Inflammatory macrophage treated with lipopolysaccharide for 4 hours (primary cell): ENCODE measurements at places on chromosomes 16 and 17.

DNA sequence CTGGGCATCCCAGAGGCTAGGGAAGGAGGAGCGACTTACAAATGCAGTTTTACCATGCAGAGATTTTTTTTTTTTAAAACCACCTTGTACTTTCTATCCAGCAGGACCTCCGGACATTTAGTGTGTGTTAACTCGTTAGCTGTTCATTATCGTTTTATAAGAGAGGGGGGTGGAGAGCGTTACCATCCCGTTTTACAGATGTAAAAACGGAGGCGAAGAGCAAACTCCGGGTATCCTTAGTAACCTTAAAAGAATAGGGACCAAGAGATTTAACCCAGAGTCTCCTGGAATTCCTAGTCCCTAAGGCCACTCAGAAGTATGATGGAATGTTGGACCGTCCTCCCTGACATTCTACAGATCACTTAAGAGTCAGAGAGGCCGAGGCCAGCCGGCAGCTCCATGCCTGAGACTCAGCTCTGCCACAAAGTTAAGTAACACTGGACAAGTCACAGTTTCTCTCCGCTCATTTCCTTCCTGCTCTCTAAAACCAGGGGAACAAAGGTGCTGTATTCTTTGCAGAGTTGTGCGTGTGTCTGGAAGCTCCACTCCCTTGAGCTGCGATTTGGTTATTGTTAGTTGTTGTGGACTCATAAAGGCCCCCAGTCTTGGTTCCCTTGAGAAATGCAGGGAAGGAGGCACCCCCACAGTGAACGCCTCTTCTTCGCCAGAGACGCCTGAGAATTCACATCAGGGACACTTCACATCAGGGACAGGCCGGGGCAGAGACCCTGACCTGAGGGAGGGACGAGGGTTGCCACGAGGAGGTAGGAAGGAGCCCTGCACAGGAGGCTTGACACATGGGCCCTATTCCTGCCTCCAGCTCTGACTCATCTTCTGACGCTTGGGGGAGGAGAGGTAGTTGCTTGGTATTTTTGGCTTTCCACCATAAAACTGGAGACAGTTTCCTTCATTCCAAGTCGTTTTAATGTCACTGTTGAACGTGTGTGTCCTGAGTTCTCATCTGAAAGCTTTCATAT is 1.2 kb downstream of the DUSP14 start:
- no peak for DNase-seq

DNA sequence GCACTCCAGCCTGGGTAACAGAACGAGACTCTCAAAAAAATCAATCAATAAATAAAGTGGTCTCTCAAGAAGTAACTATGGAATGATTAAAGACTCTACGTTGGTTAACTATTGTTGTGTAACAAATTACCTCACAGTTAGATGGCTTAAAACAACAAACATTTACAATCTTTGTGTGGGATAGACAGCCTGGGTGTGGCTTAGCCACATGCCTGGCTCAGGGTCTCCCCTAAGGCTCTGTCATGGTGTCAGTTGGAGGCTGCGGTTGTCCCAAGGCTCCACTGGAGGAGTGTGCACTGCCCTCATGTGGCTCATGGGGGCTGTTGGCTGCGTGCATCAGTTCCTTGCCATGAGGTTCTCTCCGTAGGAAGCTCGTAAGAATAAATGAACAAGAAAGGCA is 294.5 kb downstream of the SNX29 start:
- no peak for DNase-seq

GRCh38 chr17:3582915-3583314 is 25.3 kb upstream of the TRPV3 start:
- no peak for DNase-seq

DNA sequence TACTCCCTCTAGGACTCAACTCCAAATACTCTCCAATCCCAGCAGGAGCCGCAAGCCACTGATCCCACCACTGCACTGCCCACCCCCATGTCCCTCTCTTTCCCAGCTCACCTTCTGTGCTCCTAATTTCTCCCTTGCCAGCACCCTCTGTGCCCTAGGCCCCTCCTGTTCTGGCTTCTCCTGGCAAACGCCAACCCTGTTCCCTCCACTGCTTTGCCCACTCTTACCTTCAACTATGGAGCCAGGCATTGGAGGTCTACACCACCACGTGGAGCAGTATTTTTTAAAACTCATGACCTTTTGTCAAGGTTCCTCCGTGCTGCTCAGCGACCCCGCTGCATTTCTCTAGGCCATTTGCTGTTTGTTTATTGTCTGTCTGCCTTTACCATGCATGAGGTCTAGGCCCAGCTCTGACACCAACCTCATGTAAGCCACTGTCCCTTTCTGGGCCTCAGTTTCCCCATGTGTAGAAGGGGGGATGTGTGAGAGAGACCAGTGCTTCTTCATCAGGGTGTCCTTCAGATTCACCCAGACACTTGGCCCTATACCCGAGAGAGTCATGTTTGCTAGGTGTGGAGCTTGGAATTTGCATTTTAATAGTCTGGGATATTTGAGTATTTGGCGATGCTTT is 4.6 kb downstream of the CCDC102A start:
- no peak for DNase-seq

DNA sequence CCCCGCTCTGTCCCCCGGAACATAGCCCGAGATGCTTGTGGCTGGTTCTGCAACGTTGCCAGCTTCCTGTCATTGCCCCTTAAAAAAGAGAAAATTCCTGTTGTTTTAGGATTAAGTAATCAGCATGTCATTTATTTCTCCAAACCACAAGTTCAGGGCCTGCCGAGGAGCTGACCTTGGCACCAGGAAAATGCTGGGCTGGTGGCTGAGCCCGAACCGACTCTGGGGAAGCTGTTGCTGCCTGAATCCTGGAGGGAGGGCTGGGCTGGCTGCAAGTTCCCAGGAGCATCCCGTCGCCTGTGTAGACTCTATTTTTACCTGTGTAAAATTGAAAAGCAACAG is 130.9 kb upstream of the FOXF1 start:
- no peak for DNase-seq

DNA sequence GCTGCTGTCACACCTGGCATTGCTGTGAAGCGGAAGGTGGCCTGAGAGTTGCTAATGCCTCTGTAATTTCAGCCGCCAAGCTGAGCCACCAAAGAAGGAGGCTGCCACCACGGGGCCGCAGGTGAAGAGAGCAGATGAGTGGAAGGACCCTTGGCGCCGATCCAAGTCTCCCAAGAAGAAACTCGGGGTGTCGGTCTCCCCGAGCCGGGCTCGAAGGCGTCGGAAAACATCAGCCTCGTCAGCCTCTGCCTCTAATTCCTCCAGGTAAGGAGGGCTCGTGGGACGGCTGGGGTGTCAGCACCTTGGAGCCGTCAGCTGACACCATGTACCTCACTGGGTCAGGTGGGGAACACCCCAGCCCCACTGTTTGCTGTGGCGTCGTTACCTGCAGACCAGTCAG is 16.2 kb upstream of the IL17C start:
- DNase-seq: no peak
